ENCODE measurements at places on chromosomes 5 and 9.
A peak's percentile ranks its signal among the peaks of the same experiment; 100 is the strongest.

DNA sequence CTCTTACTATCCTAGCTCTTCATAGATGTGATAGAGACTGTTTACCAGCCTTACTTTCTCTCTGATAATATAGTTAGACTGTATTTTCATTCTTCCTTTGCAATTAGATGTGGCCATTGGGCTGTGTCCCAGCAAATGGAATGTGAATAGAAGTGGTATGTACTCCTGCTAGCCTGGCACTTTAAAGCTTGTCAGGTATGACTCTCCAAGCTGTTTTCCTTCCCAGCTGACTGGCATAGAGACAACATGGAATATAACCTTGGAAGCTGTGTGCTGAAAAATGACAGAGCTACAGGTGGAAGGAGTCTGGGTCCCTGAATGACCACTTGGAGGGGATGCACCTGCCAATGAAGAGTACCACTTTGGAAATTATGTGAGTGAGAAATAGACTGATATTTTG, 116.2 kb downstream of the DIRAS2 start:
- no peak for DNase-seq

DNA sequence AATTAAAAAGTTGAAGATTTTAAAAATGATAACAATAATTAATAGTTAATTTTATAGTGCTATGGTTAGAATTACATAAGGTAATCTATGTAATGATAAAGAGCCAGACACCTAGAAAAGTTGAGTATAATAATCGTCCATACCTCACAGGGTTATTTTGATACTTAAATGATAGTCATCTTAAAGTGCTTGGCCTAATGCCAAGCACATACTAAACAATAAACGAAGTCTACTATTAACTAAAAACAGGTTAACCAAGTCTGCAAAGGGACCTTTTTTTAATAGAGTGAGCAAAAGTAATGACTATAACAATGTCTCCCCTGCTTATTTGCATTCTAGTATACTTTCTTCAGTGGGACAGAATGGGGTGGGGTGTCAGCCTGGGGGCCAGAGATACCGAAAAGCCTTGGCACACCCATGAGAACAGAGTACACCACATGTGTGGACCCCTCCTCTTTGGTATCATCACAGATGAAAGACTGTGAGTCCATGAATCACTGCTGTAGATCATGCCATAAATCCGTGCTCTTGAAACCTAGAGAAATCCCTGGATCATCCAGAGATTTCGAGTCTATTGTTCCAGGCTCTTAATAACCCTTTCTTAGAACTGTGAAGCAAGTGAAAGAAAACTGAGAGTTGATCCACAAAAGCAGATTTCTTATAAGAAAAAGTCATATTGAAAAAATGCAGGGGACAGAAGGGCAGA, 249.5 kb downstream of the PRELID2 start:
- DNase-seq: no peak

DNA sequence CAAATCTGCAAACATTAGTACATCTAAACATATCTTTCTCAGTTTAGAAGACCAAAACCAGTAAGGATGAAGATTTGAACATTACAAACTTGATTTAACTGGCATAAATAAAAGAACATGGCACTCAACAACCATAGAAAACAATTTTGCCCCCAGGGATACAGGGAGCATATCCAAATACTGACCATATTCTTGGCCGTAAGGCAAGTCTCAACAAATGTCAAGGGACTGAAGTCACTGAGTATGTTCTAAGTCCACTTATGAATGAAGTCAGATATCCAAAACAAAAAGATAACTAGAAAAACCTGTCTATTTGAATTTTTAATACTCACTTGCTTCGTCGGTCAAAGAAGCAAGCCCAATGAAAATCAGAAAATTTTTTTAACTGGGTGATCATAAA, 14.1 kb downstream of the FEM1C start:
- DNase-seq: no peak

DNA sequence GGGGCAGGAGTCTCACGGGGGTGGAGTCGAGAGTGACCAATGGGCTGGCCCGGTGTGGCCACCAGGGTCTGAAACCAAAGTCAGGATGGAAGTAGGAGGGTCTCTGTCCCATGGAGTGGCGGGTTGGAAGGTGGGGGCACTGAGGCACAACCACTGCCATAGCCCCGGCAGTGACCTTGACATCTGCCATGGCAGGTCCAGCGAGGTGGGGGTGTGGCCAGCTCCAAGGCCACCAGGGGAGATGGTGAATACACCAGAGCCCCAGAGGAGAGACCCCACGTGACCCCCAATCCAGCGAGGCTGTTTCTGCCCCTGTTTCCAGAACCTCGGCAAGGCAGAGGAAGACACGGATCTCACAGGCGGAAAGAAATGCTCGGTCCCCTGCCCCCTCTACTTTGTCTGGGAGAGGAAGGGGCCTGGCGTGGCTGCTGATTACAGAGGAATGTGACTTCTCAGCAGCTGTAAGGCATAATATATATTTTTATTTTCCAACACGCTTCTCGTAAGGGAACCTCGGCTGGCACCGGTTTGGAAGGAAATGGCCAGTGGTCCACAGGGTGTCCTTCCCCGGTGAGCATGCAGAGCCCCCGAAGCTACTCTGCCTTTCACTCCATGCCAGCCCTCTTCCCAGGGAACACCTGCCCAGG, 105.7 kb upstream of the SARDH start:
- no peak for DNase-seq

DNA sequence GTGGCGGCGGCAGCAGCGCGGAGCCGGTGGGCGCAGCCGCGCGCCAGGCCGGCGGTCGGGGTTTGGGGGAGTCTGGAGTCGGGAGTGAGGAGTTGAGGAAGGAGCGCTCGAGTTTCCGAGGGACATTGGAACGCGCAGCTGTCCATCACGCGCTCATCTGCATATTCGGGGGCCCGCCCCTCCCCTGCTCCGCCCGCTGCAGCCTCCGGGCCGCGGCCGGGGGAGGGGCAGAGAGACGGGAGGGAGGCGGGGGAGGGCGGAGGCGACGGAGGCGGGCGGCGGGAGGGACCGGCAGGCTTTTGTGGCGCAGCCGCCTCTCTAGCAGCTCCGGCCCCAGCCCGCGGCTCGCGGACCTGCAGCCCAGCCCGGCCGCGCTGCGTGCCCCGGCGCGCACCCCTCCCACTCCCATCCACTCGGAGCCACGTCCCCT, at the start of gene IRX2:
TSS of gene IRX2 (minus strand) at position 86 of the 430 bp plus-strand sequence. CDS start 264 bp downstream, outside the sequence.
- DNase-seq: no peak

GRCh38 chr9:7148243-7148765, 390.5 kb downstream of the KDM4C start:
- no peak for DNase-seq

- no peak for DNase-seq
Measured at GRCh38 chr9:130539420-130540223, 39.8 kb upstream of the FUBP3 start.

- no peak for DNase-seq
Measured at GRCh38 chr5:154702477-154702876, 52.7 kb upstream of the LARP1 start.

DNA sequence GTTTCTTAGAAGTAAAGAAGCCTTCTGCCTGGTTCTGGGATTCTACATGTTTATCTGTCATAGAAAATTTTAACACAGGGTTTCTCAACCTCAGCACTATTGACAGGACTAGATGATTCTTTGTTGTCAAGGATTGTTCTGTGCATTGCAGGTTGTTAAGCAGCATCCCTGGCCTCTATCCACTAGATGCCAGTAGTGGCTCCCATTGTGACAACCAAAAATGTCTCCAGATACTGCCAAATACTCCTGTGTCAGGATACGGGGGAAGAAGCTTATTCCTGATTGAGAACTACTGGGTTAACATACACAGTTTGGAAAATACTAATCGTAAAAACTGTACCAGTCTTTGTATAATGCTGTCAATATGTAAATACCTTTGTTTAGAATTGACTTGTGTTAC, 167.1 kb downstream of the NIPBL start:
- DNase-seq: no peak

GRCh38 chr9:113651896-113652295, 188.4 kb downstream of the RGS3 start:
- no peak for DNase-seq

- no peak for DNase-seq
Measured at GRCh38 chr9:104556830-104557634, 11.9 kb upstream of the OR13C8 start.

- no peak for DNase-seq
Measured at GRCh38 chr5:76737846-76738245, 21.9 kb downstream of the F2R start.

DNA sequence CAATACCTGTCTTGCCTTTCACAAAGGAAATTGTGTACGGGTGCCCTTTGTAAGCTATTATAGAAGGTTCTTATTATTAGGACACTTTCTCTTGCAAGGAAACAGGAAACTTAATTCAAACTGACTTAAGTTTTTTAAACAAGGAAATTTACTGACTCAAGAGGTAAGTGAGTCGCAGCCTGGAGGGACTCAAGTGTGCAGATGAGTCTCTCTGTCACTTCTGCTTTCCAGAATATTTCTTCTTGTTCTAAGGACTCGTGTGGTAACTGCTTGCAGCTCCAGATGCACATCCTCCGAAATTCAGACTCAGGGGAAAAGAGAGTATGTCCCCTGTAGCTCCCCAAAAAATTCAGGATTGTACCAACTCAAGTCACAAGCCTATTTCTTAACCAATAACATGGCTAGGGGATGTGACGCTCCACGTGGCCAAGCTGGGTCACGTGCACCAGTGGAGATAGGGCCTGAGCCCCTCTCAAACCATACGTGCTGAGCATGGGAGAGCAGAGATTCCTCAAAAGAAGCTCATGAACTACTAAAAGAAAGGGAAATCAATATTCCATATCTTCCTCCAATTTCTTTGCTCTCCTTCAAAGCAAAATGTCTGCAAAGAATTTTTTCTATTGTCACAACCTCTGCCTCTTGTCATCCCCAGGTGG, 49.2 kb upstream of the ERCC6L2 start:
- DNase-seq: no peak

- no peak for DNase-seq
Measured at GRCh38 chr9:68470634-68471033, 70.0 kb downstream of the TMEM252 start.

DNA sequence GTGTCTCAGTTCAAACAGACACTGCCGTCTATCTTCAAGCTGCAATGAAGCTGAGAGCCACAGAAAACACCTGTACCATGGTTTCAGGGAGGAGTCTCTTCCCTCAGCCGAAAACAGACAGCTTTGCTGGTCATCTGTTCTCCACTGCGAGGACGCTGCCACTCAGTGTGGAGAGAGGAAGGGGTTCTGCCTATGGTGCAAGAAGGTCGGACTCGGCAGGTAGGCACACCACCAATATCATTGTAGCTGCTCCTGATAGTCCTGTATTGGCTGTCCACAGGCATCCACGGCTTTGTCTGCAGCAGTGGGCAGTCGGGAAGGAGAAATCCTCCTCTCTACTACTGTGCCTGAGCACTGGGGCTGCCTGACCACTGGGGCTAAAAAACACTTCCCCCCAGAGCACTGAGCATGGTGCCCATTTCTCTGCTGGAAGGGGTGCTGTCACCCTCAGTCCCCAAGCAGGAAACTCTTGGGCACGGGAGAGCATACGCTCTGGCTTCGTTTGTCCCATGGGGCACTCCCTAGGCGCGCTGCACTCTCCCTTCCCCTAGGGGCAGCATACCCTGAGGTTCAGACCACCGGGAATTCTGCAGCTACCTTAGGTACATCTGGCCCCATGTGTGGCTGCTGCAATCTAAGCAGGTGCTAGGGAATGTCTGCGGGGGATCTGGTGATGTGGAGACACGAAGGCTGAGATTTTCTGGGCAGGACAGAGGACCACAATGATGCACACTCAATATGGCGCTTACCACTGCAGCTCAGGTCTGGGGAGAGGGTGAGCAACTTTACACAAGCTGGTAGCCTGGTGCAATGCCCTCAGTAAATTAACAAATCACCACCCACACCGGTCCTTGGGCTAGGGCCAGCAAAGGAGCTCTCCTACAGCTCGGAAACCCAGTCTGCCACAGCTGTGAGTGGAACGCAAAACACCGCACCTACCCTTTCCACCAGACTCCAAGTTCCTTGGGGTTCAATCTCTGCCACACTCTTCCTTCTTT, 880.9 kb upstream of the SEMA6A start:
- peak; percentile 6 for DNase-seq

DNA sequence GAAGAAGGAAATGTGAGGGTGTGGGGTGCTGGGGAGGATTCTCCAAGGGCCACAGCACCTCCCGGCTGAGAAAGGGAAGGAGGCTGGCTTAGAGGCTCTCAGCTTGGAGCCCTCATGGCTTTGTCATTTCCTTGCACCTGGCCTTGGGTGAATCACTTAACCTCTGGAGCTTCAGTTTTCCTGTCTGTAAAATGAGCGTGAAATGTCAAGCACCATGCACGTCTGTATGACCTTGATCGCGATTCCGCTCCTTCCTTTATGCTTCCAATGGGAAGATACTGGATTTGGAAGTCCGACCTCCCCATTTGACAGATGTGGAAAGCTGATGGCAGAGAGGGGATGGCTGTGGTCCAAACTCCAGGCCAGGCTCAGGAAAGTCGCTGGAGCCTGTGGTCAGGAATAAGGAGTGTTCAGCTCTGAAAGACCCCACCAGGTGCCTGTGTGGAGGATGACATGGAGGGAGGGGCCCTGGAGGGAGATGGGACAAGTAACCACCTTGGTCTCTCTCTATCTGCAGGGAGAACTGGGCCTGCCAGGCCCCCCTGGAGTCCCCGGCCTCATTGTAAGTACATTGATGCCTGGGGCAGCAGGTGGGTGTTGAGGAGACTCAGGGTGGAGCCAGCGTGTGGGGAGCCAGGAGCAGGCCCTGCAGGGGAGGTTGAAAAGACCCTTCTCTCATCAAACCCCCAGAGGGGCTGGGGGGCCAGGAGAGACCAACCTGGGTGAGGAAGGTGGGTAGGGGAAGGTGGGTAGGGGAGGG, 66.5 kb downstream of the COL27A1 start:
- DNase-seq: no peak

DNA sequence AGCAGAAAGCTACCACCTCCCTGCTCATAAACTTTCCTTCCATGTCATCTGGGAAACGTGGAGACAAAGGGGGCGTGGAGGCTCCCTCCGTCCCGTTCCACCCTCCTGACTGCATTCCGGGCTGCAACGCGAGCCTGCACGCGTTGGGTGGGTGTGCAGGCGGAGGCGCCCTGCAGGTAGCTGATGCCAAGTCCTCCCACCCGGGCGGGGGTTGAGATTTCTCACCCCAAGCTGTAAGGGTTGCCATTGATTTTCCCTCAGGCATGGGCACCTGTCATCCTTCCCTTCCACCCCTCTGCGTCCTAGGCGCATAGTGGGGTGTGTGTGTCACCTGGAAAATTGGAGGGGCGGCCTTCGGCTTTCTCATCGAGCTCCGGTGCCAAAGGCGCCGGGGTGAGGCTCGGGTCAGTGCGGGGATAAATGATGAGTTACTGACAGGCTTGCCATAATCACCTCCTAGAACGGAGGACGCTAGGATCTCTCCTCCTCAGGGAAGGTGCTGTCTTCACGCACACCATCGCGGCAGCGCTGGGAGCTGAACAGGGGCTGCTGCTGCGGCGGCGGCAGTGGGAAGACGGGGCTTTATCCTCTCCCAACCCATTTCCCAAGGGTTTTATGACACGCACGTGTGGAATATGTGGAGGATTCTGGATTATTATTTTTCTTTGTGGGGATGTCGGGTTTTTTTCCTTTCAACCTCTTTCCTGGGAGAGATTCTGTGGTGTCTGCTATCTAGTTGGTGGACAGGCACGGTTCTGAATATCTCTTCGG, 973 bp downstream of the PLPPR1 start:
- no peak for DNase-seq

- no peak for DNase-seq
Measured at GRCh38 chr5:172858511-172858989, 24.5 kb downstream of the ERGIC1 start.

Data from NCI-H1048 (cell line).